ENCODE measurements at places on chromosomes 3 and 15.

DNA sequence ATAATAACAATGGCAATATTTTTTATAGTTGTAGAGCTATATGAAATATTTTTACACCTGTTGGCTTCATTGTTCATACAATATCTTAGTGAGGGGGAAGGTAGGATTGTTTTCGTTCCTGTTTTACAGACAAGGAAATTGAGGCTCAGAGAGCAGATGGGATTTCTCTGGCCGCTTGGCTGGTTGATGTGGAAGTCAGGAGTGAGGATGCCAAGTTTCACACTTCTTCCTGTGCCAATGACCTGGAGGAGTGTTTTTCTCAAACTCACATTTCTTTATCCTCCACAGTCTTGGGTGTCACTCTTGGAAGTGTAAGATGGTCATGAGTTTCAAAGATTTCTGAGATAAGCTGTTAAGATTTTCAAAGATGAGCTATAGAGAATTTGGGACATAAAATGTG is 50.6 kb downstream of the LPP start:
- no peak for DNase-seq

DNA sequence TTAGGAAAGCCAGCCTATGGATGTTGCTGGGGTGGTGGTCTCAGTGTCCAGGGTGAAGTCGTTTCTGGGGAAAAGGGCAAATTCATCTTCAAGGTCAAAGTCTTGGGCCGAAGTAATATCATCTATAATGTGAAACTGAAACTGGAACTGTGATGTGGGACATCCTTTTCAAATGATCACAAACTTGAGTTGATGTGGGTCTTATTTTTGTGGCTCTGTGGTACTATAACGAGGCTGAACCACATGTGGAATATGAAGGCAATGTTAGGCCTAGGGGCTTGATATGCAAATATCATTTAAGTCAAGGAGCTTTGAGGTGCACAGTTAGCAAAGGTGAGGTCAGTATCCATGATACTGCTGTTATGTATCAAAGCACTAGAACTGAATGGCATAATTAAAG is 1.5 kb upstream of the CD200R1L start:
- DNase-seq, result no peak

- no peak for DNase-seq
Measured at GRCh38 chr3:14430053-14430452, 27.6 kb downstream of the SLC6A6 start.

DNA sequence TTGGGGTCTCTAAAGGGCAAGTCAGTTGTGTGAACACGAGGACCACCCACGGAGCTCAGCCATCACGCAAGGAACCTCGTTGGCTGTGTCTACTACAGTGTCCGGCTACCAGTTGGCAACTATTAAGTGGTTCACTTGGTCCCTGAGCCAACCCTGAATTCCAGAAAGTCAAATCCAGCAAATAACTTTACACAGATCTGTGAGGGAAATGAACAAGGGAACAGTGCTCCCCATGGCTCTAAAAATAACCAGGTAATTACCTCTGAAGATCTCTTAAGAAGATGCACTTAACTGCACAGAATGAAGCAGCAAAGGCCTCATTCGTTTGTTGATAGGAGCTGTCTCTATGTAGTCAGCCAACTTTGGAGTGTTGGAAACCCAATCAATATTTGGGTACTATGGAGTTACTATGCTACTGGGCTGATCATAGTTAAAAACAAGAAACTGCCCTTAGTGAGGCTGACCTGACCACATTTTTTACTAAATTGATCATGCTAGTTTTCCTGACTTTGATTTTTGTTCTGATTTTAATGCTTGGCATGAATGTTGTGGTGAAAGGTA is 219.1 kb upstream of the LRIG1 start:
- DNase-seq, result no peak

DNA sequence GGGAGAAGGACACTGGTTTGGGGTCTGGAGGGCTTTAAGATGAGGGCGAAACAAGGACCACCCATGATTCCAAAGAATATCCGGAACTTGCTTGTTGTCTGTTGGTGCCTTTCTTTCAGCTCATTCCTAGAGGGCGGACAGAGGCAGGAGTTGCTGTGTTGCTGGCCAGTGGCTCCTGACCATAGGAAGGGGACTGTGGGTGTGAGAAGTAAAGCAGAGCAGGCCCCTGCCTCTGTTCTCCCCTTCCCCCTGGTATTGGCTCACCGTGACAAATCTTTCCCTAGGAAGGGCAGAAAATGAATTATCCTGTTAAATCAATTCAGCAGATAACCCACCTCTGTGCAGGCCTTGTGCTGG is 89.1 kb downstream of the LIPC start:
- DNase-seq, result no peak

DNA sequence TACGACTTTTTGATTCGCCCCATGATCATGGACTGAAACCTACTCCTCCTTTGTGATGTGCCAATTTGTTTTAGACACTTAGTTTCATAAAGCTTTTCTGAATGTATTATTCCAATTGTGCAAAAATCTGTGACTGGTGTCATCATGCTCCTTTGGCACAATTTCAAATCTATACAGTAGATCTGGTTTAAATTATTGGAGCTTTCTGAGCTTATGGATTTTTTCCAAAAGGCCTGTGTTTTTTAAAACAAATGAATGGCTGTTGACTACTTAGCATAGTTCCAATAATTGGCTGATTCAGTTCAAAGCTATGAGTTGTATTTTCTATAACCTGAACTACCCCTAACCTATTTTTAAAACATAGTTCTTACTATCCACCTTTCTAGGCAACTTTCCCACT is 282.7 kb downstream of the CNTN3 start:
- no peak for DNase-seq

DNA sequence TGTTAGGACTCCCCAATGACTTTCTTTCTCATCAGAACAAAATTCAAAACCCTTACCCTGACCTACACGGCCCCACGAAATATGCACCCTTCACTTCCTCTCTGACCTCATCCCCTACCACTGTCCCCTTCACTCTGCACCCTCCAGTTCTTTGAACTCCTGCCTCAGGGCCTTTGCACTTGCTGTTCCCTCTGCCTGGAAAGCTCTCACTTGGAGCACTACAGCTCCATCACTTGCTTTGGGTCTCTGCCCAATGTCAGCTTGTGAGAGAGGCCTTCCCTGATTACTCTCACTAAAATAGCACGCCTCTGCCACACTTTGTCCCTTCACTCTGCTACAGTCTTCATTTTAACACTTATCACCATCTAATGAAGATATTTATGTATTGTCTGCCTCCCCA is 32.8 kb upstream of the SMAD3 start:
- DNase-seq, result no peak

DNA sequence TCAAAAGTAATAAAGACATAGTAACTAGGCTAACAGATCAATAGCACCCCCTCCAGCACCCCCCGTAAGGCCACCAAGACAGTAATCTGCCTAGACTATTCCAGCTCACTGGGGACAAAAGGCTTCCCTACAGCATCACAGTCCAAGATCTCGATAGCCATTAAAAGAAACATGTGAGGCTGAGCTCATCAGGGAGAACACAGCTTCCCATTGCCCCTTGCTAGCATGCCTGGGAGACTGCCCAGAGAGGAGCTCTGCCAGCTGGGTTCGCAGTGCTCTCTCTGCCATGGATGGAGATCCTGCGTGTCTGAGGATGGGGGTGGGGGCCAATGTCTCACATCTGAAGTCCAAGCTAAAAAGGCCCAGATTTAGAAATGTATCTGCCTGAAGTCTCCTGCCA is 17.8 kb downstream of the LRIG1 start:
- no peak for DNase-seq

DNA sequence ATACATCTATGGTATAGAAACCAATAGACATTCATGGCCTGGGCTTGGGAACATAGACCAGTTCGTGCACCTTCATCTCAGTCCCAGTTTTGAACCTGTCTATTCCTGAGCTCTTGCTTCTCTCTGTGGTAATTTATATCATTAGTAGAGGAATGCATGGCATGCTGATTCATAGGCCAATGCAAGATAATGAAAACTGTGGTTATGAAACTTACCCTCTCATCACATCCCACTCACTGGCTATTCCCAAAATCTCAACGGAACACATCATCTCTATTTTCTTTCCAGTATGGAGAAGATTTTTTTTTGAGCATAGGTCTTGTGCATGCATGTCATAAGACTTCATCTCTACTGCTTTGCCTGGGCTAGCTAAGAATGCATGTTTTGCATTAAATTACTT is 18.7 kb upstream of the P2RY12 start:
- no peak for DNase-seq

- no peak for DNase-seq
Measured at GRCh38 chr3:51385621-51386091, 565 bp downstream of the MANF start.

DNA sequence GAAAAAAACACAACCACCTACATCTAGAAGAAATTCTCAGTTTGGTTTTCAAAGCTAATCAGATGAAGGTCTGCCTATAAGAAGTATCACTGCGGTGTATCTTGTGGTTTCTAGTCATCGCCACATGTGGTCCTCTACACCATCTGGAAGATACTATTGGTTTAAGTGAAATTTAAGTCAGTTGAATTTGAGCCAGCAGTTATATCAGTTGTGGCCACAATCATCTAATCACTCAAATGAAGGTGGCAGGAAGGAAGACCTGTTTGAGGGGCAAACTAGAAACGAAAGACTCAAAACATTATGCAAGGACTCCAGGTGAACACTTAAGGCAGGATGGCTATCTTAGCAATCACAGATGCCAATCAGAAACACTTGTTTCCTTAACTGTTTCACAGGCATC is 48.7 kb downstream of the ETV5 start:
- DNase-seq, result no peak

DNA sequence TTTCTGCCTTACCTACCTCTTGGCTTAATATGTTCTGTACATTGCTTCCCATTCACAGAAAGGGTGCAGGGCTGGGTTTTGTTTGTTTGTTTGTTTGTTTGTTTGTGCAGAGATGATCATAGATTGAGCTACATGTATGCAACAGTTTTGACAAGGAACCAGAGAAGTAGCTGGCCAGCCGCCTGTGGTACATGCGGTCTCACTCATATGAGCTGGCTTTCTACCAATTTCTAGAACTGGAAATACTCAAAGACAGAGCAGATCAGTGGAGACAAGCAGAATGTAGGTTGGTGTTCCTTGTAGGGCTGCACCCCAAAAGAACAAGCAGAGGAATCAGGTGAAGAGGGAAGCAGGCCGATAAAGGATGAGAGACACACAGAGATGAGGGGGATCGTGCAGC is 502.7 kb downstream of the SOX2 start:
- DNase-seq, result no peak

- DNase-seq, result no peak
Measured at GRCh38 chr15:71374607-71375352, 259.5 kb downstream of the THSD4 start.

GRCh38 chr15:82854554-82854953 is 45.1 kb downstream of the WHAMM start:
- DNase-seq, result no peak

DNA sequence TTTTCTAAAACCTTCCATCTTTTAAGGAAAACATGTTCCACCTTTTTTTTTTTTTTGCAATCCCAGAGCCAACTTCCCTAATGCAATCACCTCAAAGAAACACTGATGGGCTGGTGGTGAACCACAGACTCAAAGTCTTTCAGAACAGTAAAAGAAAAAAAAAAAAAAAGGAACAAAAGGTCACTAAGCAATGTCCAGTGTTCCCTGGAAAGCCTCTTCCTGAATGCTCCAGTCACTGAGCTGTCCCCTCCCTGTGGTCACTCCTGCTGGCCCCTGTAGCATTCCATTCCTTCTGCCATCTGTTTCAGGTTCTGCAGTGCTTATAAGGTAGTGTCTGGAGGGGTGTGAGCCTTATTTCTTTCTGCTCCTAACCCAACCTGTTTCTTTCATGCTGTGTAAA is 53.3 kb downstream of the AAGAB start:
- no peak for DNase-seq

DNA sequence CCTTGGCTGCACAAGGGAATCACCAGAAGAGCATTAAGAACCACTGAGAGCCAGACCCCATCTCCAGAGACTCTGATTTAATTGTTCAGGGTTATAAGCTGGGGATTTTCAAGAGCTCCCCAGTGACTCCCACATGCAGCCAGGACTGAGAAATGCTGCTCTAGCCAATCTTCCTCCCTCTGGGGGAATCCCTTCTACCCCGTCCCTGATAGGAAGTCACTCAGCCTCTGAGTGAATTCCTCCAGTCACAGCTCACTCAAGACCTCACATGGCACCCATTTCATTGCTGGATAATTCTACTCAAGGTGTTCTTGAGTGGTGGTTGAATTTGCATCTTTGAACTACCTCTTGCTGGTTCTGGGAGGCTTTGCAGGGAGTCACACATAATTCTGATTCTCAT is 10.7 kb downstream of the CCR3 start:
- DNase-seq, result no peak

DNA sequence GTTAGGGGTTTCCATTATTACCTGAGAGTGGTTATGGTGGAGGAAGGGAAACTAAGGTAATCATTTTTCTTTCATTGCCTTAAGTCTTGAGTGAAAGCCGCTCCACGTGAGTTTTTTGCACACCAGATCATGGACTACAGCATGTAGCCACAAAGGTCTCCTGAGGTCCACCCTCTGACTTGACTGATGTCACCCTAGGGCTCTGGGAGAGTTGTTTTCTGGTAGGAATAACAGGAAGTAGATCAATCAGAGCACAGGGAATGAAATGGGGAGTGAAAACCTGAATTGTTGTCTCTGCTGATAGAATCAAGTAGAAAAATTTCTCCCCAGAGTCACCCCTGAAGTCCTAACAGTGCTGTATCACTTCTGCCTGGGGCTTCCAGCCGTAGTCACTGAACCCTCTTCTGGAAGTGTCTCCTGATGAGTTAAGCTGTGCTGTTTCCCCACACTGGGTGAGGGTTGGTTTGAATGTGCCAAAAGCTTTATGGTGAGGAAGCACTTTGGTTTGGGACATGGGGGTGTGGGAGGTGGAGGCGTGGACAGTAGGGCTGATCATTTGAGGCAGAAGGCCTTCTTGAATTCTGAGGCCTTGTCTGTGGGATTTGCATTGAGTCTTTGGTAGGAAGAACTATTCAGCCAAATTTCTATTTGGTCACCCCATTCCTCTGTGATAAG is 64.3 kb downstream of the SLCO3A1 start:
- DNase-seq, result no peak

DNA sequence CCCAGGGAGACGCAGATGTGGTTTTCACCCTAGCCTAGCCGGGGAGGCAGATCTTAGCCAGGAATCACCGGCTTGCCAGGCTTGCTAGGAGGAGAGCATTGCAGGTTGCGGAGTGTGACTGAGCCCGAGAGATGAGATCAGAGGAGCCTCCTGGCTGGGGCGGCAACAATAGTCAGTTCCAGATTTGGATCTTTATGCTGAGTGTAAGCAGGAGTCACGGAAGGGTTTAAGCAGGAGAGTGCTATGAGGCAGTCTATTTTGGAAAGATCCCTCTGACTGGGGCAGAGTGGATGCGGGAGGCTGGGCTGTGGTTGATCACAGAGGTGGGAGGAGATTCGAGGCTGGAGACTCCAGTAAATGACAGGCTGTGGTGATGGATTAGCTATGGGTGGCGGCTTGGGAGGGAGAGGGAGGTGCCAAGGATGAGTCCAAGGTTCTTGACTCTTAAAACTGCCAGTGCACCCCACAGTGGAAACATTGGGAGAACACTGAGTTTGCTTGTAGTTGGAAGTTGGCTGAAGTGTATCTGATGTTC is 10.4 kb upstream of the BAHD1 start:
- no peak for DNase-seq

DNA sequence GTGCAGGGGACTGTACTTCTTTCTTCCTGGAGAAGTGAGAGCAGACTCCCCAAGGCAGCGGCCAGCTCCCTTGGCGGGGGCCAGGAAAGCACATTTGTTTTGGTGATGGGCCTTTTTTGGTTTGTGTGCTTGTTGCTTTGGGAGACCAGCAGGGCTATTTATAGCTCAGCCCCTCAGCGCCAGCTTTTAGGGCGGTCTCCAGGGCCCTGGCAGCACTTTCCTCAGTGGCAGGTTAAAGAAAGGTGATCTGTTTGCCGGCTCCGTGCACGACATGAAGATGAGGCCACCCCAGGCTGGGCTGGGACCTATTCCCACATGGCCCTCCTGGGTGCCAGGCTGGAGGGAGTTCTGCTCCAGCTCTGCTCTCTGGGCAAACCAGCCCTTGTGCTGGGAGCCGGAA is 21.8 kb downstream of the SLC6A11 start:
- DNase-seq, result no peak
